ENCODE measurements at places on chromosomes 2 and 18. TPM values are rescaled to one million over a fixed set of nuclear protein-coding genes. Genes with fewer than 3 reads are reported as not detected.

The NPPC gene
- polyA plus RNA-seq, result 0.16 TPM

The NETO1 gene
- polyA plus RNA-seq, result 1.1 TPM

The ZNG1B gene
- 55.3 TPM for polyA plus RNA-seq

The SATB2 gene
- 14.4 TPM for polyA plus RNA-seq

The KLHL30 gene
- 0.50 TPM for polyA plus RNA-seq

The DNAJC5G gene
- 0.53 TPM for polyA plus RNA-seq

The MC2R gene
- not detected for polyA plus RNA-seq

The EPB41L3 gene
- polyA plus RNA-seq, result 58.2 TPM

The MC4R gene
- polyA plus RNA-seq, result 0.44 TPM

The CKAP2L gene
- 18.8 TPM for polyA plus RNA-seq

The TSPYL6 gene
- not detected for polyA plus RNA-seq

The ATG4B gene
- polyA plus RNA-seq, result 93.0 TPM

The COPS8 gene
- polyA plus RNA-seq, result 112 TPM

The SETBP1 gene
- polyA plus RNA-seq, result 31.1 TPM

The CHRND gene
- polyA plus RNA-seq, result 0.85 TPM
